Left lung (tissue), 14 donors: ENCODE measurements at places on chromosomes 1 and 21. TPM values are rescaled to one million over a fixed set of nuclear protein-coding genes. Genes with fewer than 3 reads are reported as not detected.

Gene F13B
- not detected for polyA plus RNA-seq

GRCh38 chr21:39048574-39048973 is 134.7 kb downstream of the PSMG1 start:
- no peak for DNase-seq

- no peak for DNase-seq
These were observed 46.3 kb upstream of the PRDX6 start for GRCh38 chr1:173430677-173431303.

GRCh38 chr1:205575294-205575885 is 56.4 kb downstream of the ELK4 start:
- no peak for DNase-seq

DNA sequence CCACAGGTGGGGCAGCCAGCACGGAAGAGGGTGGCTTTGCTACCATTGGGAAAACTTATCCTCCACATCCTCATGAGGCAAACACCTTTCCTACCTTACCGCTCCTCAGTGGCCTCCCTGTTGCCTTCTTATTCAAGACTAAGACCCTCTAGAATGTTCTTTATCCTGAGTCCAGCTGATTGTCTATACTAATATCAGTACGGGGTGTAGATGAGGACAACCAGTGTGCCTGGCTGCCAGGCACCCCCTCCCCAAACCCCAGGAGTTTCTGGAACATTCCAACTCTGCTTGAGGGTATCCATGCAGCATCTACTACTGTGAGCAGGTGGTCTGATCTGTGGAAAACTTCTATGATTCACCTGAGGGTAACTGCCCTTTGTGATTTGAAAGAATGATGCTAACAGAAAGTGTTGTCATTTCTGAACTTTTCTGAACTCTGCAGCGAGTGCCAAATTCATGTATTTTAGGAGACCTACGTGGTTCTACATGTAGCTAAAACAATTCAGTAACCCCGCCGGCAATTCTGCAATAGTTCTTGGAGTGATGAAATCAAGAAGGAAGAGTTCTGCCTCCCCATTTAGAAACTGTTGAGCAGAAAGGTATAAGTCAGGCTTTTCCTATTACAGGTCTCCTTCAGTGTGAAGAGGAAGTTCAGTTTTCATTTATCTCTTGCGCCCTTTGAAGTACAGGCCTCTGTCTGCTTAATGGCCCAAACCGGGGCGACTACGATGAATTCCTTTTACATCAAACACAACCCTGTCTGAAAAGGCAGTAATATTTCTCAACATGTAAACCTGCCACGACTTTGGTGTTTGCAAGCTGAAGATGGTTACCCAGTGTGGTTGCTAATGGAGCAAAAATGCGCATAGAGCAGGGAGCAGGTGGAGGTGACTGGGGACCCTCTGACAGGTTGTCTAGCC is 80.4 kb downstream of the RUNX1 start:
- no peak for DNase-seq

- no peak for DNase-seq
These were observed 77.7 kb upstream of the CACNA1E start for GRCh38 chr1:181405584-181405983.

GRCh38 chr1:94922761-94923331 is 4.1 kb downstream of the CNN3 start:
- DNase-seq: no peak
